ENCODE measurements at places on chromosomes 16 and 17.

DNA sequence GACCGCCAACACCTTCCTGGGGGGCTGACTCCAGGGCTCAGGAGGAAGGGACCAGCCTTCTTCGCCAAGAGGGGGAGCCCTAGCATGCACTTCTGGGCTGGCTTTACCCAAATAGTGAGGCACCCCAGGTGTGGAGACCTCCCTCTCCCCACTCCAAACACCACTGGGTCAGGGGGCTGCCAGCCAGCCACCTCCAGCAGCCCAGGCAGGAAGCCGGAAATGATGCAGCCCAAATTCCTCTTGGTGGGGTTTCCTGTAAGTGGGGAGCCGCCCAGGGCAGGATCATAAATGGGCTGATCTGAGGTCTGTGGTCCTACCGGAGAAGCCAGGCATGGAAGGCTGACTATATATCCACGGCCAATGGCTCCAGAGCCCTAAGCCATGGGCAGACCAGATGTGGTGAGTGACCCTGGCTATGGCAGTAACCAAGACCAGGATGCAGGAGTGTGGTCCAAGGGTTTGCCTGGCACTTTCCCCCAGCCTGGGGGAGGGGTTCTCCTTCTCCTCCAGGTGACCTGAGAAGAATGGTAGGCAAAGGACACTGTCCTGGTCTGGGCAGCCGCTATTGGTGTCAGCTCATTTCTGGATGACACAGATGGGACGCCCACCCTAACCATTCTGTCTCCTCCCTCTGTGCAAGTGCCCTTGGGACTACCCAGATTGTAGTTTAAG, 4.2 kb downstream of the GIT1 start:
- DNase-seq = no peak

DNA sequence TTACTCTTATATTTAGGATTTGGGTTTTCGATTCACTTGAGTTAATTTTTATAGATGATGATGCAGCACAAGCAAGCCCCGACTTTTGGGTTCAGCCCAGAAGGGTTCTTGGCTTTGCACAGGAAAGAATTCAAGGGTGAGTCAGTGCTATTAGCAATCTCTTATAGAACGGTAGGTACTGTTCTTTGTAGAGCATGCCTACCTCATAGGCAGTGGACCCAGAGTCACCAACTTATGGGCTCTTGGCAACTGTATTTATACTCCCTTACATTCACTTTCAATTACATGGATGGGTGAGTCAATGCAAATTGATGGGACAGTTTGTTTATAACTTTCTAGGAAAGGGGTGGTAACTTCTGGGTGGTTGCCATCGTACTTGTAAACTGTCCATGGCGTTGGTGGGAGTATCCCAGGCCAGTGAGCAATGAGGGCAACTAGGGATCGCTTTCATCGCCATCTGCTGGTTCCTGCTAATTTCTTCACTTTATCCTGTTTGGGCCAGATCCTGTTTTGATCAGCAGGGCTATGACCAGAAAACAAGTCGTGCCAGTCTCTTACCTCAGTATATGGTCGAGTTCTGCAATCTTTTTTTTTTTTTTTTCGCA, 362.6 kb downstream of the CNTNAP4 start:
- DNase-seq = peak; percentile 23

- DNase-seq = no peak
These were observed 7.2 kb upstream of the MAP2K3 start for GRCh38 chr17:21277332-21277731.

DNA sequence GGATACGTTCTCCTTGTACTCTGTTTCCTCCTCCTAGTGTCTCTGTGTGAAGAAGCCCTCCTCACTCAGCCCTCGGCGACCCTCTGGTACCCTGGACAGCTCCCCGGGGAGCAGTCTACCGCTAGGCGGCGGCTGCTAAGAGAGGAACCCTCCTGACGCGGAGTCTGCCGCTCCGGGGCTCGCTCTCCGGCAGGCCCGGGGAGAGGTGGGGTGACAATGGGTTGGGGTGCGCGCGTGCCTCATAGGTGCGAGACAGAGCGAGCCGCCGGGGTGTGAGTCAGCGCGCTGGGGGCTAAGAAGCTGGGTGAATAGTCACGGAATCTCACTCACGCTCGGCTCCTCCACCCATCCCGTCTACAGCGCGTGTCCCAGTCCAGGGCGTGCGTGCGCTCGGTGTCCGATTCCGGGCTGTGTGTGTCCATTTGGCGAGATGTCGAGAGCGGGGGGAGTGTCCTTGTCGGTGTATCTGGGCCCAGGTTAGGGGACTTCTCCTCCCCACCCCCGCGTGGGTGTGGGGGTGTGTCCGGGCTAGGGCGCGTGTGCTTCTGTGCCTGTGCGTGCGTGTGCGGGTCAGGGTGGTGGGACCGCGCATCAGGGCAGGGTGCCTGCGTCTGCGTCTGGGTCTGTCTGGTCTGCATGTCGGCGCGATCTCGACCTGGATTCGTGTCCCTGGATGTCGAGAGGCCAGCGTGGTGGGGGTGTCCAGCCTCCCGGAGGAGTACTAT, 577 bp upstream of the HS3ST2 start:
- DNase-seq = peak; percentile 76

DNA sequence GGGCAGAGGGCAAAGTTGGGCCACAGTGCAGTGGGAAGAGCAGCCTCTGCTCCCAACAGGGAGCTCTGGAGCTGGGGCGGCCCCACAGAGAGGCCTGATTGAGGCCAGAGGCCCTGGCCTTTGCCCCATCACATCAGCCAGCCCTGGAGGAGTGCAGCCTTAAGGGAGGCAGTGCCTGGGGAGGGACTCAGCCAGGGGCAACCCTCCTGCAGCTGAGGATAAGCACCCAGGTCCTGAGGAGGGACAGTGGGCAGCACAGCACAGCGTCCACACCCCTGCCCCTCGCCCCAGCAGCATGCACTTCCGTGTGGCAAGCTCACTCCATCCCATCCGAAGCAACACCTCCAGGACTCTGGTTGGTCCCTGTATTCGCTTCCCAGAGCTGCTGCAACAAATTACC, 61.9 kb upstream of the CBX4 start:
- no peak for DNase-seq

DNA sequence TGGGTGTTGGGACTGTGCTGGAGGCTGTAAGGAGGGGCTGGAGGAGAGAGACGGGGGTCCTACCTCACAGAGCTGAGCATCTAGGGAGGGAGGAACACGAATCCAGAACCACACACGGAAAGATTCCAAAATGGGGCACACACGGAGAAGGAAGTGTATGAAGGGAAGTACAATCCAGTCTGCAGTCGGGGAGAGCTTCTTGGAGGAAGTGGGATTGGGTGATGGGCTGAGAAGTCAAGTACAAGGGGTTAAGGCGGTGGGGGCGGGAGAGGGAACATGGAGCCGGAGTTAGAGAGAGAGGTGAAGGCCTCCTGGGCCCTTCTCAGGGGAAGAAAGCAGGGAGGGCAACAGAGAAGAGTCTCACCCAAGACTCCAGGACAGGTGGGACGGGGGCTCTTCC, 107.5 kb upstream of the CREBBP start:
- DNase-seq = no peak

DNA sequence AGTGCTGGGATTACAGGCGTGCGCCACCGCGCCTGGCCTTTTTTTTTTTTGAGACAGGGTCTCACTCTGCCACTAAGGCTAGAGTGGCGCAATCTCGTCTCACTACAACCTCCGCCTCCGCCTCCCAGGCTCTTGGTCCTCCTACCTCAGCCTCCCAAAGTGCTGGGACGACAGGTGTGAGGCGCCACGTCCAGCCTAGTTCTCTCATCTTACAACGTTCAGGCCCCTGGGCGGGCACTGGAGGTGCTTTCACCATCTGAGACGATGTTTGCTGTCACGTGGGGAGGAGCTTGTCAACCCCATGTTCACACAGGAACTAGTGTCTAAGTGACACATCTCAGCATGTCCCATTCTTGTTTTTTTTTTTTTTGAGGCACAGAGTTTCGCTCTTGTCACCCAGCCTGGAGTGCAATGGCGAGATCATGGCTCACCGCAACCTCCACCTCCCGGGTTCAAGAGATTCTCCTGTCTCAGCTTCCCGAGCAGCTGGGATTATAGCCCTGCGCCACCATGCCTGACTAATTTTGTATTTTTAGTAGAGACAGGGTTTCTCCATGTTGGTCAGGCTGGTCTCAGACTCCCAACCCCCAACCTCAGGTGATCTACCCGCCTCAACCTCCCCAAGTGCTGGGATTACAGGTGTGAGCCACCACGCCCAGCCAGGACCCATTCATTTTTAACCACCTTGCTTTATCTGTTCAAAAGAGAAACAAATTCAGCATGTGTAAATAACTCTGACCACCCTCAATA, 5.2 kb upstream of the FANCA start:
- DNase-seq = no peak

Data from bronchial epithelial cell (primary cell).